ENCODE measurements at places on chromosomes 11 and 22.

GRCh38 chr11:416757-417621, 2.2 kb upstream of the SIGIRR start:
- DNase-seq, result peak; percentile 87

- DNase-seq, result peak; percentile 76
These were observed 444 bp downstream of the CAVIN3 start for GRCh38 chr11:6319704-6320410.

DNA sequence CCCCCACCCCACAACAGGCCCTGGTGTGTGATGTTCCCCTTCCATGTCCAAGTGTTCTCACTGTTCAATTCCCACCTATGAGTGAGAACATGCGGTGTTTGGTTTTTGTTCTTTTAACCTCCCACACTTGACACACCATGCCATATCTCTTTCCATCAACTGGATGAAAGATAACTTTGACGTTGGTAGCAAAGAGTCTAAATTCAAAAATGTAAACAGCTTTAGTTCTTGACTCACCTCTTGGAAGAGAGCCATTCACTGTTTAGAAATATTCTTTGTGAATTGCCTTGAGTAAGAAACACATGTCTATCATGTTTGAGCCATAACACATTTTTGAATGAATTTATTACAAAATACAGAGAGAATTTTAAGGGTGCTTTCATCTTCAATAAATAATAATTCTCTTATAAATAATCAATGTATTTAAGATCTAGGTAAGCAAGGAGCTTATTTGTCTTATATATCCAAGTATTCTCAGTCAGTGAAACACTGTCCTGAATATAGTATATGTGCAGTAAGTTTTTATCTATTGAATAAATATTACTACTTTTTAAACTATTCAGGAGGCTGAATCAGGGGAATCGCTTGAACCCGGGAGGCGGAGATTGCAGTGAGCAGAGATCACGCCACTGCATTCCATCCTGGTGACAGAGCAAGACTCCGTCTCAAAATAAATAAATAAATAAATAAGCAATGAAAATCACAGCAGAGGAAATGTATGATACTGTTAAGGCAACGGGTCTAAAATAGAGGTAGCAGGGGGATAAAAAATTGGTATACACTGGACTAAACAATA, 6.7 kb downstream of the CARD18 start:
- DNase-seq, result no peak

GRCh38 chr22:37511395-37512104, 7.7 kb downstream of the CARD10 start:
- no peak for DNase-seq

GRCh38 chr11:94845622-94846021, 77.5 kb downstream of the AMOTL1 start:
- no peak for DNase-seq

DNA sequence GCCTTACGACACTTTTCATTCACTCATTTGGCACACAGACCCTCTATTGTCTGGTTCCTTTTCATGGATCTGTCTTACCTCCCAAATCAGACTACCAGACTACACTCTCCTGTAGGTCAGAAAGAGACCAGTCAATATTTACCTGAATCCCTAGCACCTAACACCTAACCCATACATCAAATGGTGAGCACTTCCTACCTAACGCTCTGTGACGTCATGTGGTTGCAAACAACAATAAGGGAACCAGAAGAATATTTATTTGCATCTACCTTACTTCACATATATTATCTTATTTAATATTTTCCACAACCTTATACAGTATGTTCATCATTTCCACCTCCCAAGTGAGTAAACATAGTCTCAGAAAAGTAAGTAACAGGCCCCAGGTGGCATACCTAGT, 323.4 kb downstream of the SOX6 start:
- DNase-seq, result no peak

DNA sequence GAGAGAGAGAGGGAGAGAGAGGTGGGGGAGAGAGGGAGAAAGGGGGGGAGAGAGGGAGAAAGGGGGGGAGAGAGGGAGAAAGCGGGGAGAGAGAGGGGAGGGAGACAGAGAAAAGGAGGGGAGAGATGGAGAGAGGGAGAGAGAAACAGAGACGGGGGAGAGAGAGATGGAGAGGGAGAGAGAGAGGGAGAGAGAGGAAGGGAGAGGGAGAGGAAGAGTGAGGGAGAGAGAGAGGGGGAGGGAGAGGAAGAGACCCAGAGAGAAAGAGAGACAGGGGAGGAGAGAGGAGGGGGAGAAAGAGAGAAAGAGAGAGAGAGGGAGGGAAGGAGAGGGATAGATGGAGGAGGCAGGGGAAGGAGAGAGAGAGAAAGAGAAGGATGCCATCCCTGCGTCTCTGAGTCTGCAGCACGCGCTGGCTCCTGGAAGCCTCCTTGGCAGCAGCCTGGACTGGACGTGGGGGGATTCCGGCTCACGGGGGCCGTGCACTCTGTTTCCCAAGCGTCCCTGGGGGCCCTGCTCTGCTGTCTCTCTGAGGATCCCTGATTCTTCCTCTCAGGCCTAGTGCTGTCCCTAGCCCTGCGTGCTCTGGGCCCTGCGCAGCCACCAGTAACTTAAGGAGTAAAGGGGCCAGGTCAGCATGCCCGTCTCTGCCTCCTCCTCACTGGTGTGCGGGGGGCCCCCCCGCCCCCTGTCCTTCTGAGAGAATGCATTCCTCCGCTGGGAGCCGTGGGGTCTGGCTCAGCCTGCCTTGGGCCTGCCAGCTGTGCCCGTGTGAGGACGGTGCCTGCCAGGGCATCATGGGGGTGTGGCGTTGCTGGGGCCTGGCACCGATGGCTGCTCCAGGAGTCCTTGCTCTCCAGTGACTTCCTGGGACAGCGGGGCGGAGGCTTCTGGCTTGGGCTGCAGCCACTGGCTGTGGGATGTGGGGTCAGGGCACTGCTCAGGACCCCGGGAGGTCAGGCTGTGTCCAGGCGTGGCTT, 429.5 kb downstream of the TBC1D22A start:
- DNase-seq, result no peak

- DNase-seq, result no peak
These were observed 152.8 kb downstream of the TBC1D22A start for GRCh38 chr22:46914916-46915894.

- DNase-seq, result no peak
These were observed 174.0 kb downstream of the TBC1D22A start for GRCh38 chr22:46936378-46936903.

- DNase-seq, result no peak
These were observed 2.2 kb downstream of the PLAAT5 start for GRCh38 chr11:63488789-63489188.

GRCh38 chr22:37355174-37355573, 72.1 kb downstream of the ELFN2 start:
- no peak for DNase-seq

- no peak for DNase-seq
These were observed 47.4 kb downstream of the RPS6KA4 start for GRCh38 chr11:64406221-64406946.

DNA sequence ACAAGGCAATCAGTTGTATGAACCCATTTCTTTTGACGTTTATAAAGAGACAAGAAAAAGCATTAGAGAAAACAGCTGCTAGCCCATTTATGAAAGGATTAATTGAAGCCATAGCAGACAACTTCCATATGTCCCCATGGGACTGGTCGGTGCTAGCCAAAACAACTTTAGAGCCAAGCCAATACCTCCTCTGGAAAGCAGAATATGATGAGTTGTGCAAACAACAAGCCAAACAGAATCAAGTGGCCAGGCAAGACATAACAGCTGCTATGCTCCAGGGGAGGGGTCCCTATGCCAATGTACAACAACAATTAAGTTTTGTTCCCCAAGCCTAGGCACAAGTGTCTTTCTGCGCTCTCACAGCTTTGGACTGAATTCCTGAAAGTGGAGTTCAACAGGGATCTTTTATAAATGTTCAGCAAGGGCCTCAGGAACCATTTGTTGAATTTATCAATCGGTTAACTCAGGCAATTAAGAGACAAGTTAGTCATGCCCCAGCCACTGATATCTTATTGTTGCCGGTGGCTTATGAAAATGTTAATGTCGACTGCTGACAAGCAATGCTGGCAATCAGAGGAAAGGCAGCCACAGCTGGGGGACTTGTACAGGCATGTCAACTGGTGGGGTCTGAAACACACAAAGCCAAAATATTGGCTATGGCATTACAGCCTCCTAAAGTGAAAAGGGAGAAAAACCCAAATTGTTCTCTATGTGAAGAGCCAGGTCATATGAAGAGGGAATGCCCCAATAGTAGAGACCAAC, 1593.1 kb upstream of the TENM4 start:
- DNase-seq, result no peak

GRCh38 chr11:40683010-40683409, 776.4 kb downstream of the LRRC4C start:
- no peak for DNase-seq

DNA sequence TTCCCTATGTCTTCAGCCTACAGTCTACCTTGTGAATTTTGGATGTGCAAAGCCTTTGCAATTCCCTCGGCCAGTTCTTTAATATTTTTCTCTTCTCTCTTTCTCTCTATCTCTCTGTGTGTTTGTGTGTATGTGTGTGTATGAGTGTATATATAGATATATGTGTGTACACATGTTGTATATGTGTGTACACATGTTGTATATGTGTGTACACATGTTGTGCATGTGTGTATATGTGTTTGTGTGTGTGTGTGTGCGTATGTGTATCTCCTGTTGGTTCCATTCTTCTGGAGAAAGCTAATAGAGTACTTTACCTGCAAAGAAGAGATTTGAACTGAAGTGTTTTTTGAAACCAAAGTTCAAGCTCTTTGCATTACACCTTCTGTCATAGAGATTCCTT, 155.0 kb downstream of the LUZP2 start:
- no peak for DNase-seq

GRCh38 chr22:49934160-49934890, 15.9 kb downstream of the CRELD2 start:
- DNase-seq, result no peak

DNA sequence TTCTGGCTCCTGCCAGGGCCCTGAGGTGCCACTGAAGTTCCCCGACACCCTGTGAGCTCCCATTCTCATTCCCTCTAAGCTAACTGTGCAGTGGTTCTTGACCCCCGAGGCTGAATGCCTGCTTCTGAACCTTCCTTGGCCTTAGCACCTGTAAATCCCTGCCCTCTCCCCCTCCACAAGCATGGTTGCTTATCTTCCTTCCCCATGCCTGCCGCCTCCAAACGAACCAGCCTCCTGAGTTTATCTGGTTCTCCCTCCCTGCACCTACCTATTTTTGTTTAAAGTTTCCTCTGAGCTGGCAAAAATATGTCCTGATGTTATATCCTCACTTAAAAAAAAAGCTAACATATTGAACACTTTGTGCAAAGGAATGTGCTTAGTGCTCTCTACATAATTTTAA, 33.9 kb downstream of the PPFIBP2 start:
- no peak for DNase-seq

- DNase-seq, result no peak
These were observed 341.0 kb downstream of the ETS1 start for GRCh38 chr11:128246364-128246801.

DNA sequence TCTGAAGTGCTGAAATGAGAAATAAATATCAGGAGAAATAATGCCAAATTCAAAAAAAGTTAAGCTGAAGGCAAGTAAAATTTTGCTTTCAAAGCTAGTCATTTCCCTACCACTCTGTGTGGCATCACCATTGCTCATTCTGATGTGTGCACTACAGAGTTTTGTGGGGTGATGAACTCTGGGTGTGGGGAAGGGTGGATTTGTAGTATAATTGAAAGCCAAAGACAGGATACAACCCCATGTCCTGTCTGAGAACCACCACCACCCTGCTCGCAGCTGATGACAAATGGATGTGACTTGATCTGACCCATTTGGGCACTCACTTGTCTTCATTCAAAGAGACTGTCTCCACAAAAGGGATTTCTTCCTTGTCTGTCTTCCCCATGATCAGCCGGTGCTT, 19.3 kb upstream of the TMEM9B start:
- DNase-seq, result no peak

- peak; percentile 96 for DNase-seq
These were observed at the start of gene FADS2 for GRCh38 chr11:61827571-61828378. TSS of gene FADS2 (plus strand) at chr11:61828300. CDS start at chr11:61828391, 91 bp downstream.
